ENCODE measurements at places on chromosomes 3 and 15.

DNA sequence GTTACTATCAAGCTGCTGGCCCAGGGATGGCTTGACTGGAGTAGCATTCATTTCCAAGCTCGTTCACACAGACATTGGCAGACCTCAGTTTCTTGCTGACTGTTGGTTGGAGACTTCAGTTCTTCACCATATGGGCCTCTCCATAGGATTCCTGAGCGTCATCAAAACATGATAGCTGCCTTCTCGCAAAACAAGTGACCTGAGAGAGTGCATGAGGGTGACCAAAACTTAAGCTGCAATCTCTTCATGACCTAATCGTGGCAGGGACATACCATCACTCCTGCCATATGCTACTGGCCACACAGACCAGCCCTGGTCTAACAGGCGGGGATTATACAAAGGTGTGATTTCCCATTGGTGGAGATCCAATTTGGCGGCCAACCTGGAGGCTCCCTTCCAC is 46.0 kb upstream of the C3orf22 start:
- DNase-seq = no peak

- DNase-seq = no peak
These were observed 199.8 kb upstream of the NR2F2 start for GRCh38 chr15:96130734-96131133.

DNA sequence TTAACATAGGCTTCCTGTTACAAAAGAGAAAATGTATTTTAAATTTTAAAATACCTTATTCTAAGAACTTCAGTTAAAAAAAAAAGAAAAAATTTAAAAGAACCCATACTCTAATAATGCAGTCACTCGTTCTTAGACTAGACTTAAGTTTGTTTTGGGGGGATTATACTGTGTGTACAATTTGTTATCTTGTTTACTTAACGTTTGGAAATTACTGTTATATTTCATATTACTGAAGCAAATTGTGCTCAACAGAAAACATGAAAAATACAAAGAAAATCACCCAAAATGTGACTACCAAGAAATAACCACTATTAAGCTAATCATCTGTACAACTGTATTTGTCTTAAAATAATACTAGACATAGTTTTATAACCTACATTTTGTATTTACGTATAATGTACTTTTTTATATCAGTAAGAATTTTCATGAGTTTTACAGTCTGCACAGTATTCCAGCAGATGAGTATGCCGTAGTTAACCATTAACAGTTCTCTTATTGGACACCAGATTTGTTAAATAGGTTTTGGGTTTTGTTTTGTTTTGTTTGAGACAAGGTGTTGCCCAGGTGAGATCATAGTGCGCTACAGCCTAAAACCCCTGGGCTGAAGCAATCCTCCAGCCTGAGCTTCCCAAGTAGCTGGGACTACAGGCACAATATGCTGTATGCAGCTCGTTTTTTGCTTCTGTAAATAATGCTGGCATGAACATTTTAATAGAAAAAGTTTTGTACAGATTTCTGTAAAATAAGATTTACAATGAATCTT is 88.8 kb upstream of the CHD2 start:
- no peak for DNase-seq

DNA sequence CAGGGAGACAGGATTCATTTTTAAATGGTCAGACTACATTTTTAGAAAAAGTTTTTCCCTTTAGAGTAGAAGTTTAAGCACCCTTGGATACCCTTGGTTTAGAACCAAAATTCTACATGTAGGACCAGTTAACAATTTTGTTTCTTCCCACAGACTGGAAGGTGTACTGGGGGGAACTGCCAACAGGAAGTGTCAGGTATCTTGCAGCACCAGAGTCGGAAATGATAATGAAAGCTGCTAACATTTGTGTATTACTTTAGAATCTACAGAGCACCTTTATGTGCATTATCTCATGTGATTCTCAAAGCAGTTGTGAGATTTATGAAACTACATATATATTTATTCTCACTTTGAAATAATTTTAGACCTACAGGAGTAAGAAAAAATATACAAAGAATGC is 21.5 kb downstream of the SPRED1 start:
- no peak for DNase-seq

DNA sequence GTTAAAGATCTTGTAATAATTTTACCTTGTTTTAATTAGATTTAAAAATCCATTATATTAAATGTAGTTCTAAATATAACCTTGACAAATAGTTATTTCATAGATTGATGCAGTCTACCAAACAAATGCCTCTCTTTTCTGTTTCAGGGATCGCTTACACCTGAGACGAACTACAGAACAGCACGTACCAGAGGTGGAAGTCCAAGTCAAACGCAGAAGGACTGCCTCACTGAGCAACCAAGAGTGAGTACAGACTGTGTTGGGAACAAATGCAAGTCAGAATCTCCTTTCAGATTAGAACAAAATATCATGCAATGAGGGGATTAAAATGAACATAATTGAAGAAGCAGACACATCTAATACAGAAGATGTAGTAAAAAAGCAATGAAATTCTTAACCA is 7.2 kb downstream of the SNRPN start:
- no peak for DNase-seq

- no peak for DNase-seq
These were observed 14.9 kb upstream of the CELF6 start for GRCh38 chr15:72334842-72335241.

- DNase-seq = no peak
These were observed 34.0 kb downstream of the ESYT3 start for GRCh38 chr3:138468451-138468850.

DNA sequence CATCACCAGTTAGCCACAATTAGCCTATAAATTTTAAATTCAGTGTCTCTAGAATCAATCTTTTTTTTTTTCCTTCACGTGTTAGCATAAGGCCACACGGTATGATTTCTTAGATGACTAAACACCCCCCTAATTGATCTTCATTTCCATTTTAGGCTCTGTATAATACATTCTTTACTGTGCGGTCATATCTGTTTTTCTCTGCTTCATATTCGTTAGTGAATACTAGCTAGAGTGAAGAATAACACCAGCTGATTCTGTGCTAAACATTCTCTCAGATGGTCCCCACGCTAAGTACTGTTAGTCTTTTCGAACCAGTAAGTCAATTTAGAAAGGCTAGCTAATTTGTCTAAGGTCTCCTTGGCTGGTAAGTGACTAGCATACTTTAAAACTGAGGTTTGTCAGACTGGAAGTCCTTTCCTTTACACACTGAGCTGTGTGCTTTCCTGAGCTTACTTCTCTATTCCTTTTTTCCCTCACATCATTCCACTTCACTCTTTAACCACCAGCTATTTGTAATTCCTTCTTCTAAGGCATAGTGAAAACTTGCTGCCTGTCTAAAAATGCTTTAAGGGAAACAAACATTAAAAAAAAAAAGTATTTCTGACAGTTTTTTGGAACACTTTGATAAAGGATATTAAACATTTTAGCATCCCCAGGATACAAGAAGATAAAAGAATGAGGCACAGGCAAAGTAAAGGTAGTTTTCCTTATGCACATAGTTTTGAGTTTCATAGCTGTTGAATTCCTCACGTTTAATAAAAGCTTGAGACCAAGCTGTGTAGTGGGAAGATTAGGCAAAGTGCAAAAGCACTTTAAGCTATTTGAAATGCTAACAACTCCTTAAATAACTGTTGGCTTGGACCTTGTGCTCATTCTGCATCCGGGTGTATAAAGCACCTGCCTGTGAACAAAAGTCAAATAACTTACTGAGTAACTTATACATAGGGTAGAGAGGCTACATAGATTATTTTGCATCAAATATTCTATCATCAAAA is 17.1 kb downstream of the ZFAND6 start:
- no peak for DNase-seq

GRCh38 chr15:47872208-47872607 is 154.9 kb downstream of the SEMA6D start:
- DNase-seq = no peak

- no peak for DNase-seq
These were observed 166.1 kb downstream of the ZNF621 start for GRCh38 chr3:40690749-40691451.

DNA sequence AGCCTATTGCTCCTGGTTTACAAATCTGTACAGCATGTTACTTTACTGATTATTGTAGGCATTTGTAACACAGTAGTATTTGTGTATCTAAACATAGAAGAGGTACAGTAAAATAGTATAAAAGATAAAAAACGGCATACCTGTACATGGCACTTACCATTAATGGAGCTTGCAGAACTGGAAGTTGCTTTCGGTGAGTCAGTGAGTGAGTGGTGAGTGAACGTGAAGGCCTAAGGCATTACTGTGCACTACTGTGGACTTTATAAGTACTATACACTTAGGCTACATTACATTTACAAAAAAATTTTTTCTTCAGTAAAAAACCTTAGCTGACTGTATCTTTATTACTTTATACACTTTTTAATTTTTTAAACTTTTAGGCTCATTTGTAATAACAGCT is 90.9 kb downstream of the RAP2B start:
- no peak for DNase-seq

GRCh38 chr3:136305879-136306278 is 55.7 kb downstream of the PCCB start:
- no peak for DNase-seq

DNA sequence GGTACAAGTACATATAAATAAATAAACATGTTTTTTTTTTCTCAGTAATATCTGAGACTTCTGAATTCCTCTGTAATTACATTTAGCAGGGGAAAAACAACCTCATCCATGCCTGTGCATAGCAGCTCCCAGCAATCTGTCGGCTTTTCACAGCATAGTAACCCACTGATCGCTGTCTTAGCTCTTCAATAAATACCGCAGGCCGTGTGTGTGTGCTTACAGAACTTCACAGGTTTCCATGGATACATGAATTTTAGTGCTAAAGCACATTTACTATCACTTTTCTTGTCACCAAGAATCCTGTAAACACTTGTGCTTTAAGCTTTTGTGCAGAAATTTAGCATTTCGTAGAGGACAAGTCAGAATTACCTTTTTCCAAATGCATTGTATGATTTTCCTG is 4.0 kb upstream of the PLAAT1 start:
- no peak for DNase-seq

DNA sequence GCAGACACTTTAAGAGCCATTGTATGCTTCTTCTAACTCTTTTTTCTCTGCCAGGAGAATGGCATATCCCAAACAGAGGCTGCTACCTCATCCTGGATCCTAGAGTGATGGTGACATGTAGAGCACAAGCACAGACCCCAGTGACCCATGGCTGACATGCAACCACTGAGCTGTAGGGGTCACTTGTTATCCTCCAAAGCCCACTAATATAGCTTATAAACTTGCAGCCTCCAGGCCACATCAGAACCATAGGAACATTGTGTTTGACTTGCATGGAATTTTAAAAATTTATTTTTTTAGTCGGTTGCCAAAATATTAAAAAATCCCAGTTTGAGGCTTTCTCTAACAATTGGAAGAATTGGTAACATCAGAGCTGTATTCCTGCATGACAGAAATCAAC is 283.0 kb upstream of the WNT5A start:
- no peak for DNase-seq

DNA sequence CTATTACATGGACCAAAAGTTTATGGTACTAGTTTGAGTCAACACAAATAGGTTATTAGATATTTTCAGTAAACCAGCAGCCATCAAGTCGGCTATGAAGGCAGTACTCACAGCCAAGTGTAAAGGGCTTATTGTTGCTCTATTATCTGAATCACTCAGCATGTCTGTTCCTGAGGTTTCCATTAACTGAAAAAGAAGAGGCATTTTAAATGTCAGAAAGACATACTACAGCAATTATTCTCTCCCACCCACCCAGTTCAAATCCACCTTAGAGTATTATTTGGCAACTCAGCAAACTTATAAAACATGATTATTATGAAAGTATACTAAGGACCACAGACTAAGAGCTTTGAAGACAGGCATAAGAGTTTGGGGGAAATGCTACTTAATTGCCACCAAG is 93.1 kb downstream of the BTD start:
- no peak for DNase-seq

GRCh38 chr3:50334339-50335075 is 6.1 kb downstream of the RASSF1 start:
- DNase-seq = no peak

GRCh38 chr15:44736181-44736765 is at the start of gene TRIM69:
TSS of gene TRIM69 (plus strand) at chr15:44736528. CDS start at chr15:44736705, 177 bp downstream.
- no peak for DNase-seq

- no peak for DNase-seq
These were observed 27.4 kb upstream of the SRGAP3 start for GRCh38 chr3:9276761-9277370.

- no peak for DNase-seq
These were observed 806.3 kb downstream of the FHIT start for GRCh38 chr3:60444898-60445437.

DNA sequence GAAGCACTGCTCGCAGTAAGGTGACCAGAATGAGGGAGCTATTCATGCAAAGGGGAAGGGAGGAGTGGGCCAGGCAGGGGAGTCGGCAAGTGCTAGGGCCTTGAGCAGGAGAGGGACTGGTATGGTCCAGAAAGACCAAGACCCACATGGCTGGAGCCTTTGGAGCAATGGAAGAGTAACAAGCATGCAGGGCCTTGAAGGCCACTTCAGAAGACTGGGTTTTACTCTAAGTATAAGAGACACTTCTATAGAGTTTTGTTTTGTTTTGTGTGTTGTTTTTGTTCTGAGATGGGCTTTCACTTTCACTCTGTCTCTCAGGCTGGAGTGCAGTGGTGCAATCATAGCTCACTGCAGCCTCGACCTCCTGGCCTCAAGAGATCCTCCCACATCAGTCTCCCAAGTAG is 42.0 kb downstream of the BFSP2 start:
- DNase-seq = no peak

DNA sequence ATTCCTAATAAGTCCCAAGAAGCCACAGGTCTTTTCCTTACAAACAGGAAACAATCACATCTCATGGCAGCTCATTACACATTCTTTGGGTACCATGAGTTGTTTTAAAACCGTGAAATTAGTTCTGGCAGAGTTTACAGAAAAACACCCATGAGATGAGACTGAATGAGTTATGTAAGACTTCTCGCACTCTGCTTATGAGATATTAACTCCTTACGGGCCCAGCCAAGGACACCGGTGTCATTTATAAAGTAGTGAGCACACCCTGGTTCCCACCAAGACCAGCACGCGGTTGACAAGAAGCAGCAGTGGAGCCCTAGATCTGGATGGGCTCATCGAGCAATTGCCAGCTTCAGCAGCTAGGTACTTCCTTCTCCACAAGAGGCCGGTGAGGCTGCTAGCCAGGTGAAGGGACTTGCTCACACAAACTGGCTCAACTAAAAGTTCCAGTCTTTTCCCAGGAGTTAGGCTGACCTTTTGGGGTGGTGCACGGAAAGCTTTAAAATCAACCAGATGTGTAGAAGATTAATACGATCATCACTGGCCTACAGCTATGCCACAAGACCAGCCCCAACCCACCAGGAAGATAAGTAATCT is 318.6 kb upstream of the ICE2 start:
- no peak for DNase-seq

- no peak for DNase-seq
These were observed 80.1 kb upstream of the ARHGEF3 start for GRCh38 chr3:56881841-56882240.

GRCh38 chr15:94703596-94703995 is 472.2 kb downstream of the MCTP2 start:
- no peak for DNase-seq

GRCh38 chr3:48446425-48447193 is at the start of gene ATRIP:
TSS of gene ATRIP (plus strand) at chr3:48446737. CDS start at chr3:48446846, 109 bp downstream.
- peak; percentile 81 for DNase-seq

Data from stimulated activated CD4-positive, alpha-beta T cell treated with anti-CD3 and anti-CD28 coated beads, Interleukin-15, amount 100 ng/mL, for 1 hour (primary cell).